ENCODE measurements at places on chromosomes 4 and X.

- no peak for DNase-seq
Measured at GRCh38 chrX:68894142-68894512, 65.3 kb downstream of the EFNB1 start.

GRCh38 chrX:8586953-8587352 is 122.3 kb downstream of the VCX3B start:
- DNase-seq: no peak

- no peak for DNase-seq
Measured at GRCh38 chrX:63327788-63328187, 23.3 kb downstream of the SPIN4 start.

- no peak for DNase-seq
Measured at GRCh38 chrX:135741192-135741715, 26.7 kb downstream of the CT45A3 start.

- DNase-seq: no peak
Measured at GRCh38 chr4:35975617-35976355, 268.5 kb downstream of the ARAP2 start.

- DNase-seq: no peak
Measured at GRCh38 chr4:181684310-181684709, 558.9 kb upstream of the TENM3 start.

DNA sequence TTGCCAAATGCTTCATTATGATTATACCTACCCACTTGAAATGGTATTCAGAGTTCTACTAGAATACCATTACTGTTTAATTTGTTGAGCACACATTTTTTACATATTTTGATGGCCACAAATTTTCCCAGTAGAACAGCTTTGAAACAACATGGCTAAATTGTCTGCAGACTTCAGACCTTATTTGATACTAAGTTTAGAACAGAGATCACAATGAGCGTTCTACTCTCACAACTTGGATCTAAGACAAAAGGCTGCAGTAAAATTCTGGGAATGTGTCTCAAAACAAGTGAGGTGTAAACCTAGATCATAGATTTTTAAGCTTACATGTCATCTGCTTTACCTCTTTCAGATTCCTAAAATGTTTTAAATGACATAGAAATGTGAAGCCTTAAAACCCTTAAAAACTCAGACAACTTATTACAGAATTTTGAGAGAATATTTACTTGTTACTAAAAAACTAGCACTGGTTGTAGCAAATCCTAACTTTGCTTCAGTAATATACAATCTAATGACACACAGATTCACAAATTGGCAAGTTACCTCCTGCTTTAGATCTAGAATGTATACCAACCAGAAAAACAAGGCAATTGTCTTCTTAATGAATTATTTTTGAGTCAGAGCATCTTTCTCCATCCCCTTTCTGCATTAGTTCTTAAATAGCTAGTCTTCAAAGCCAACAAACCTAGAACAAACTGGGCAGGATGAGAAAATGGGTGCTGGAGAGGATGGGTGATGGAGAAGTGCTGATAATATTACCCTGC is 243.3 kb downstream of the SLC7A11 start:
- no peak for DNase-seq

- DNase-seq: no peak
Measured at GRCh38 chr4:1554876-1555265, 129.2 kb downstream of the FAM53A start.

GRCh38 chr4:79676705-79677104 is 268.7 kb upstream of the GK2 start:
- no peak for DNase-seq

GRCh38 chrX:155874571-155875244 is 6.4 kb upstream of the VAMP7 start:
- DNase-seq: peak; percentile 1

- DNase-seq: peak; percentile 7
Measured at GRCh38 chr4:70183168-70183939, 12.2 kb upstream of the ODAM start.

GRCh38 chr4:121253961-121254360 is 89.8 kb upstream of the TNIP3 start:
- no peak for DNase-seq

DNA sequence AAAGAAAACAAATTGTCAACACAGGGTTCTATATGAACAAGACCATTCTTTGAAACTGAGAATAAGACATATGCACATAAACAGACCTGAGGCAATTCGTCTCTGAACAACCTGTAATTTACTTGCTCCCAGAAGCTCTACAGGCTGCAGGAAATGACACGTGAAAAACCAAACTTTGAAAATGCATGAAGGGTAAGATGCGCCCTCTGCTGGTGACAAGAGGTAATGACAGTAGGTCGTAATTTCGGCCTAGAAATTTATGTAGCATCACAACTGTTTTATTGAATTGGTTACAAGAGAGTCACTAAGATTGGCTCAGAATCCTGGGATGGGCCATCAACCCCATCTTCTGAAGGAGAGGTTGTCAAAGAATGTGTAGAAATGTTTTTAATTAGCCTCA is 276.5 kb downstream of the PPP4R3C start:
- DNase-seq: no peak

GRCh38 chr4:107402291-107402690 is 317.7 kb downstream of the PAPSS1 start:
- DNase-seq: no peak

GRCh38 chr4:3707423-3708102 is 58.6 kb upstream of the ADRA2C start:
- no peak for DNase-seq

- DNase-seq: no peak
Measured at GRCh38 chrX:110449312-110449711, 90.7 kb downstream of the RTL9 start.

GRCh38 chr4:34046580-34046979 is 2197.7 kb downstream of the ARAP2 start:
- DNase-seq: no peak

DNA sequence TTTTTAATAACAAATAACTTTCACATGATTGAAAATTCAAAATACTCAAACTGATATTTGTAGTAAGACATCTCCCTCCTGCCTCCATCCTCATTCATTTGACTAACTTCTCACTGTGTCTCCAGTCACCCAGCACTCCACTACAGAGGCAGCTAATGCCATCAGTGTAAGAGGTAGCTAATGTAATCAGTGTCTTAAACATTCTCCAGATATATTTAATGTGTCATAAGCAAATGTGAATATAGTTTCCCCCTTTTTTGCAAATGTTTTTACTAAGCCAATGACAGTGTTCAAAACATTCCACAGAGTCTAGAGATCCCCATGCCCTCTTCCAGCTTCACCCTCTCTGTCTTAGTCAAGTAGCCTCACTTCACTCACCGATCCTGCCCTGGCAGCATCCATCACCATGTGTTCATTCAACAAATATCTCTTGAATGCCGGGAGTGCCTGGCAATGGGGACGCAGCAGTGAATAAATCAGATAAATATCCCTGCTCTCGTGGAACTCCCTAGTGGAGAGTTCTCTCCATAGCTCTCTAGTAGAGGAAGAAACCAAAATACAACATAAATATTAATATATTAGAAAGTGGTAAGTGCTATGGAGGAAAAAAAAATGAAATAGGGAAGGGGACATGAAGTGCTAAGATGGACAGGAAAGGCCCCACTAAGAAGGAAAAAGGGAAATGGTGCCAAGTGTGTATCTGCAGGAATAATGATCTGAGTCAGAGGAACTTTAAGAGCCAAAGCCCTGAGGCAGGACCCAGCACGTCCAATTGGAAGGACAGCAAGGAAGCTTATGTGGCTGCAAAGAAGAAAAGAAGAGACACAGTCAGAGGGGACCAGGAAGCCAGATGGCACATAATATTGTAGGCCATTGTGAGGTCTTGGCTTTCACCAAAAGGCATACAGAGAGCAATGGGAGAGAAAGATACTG is 18.7 kb downstream of the SCFD2 start:
- DNase-seq: no peak

DNA sequence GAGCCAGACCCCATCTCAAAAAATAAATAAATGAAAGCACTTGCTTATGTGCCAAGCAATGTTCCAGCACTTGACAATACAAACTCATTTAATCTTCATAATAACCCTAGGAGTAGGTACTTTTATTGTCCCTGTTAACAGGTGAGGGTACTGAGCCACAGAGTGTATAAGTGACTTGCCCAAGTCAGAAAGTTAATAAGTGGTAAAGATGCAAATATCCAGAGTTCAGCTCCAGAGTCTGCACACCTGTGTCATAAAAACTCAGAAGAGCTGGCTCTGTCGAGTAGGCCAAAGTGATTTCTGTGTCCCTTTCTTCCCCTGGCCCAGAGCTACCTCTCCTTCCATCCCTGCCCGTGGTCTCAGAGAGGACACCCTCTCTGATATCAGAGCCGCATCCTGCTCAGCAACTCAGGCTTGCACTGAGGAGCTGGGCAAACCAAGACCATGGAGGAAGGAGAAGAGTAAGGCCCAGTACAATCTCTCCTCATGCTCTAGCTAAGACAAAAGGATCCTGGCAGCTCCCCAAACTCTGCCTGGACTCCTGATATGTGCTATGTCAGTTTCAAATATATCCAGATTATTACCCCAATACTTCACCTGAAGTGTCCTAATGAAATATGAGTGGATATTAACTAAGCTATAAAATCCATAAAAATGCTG is 136.3 kb downstream of the HS6ST2 start:
- DNase-seq: no peak

DNA sequence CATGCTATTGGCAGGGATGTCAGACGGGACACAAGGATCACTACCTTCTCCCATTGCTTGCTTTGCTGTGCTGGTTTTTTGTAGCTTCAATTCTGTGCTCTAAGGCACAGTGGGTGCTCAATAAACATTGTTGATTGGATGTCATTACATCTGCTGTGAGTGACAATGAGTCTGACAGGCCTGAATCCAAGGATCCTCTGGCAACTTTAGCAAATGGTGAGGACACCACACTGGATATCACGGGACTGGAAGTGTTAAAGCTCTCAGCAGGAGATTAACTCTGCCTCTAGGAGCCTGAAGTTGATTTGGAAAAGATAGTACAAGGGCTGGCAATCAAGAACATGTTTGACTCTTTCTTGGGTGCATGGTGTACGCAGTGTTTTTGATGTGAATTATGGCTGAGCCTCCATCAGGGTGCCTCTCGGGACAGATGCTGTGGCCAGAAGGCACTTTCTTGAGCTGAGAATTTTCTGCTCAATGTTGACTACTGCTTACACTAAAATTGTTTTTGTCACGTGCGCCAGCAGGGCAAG is 217.9 kb downstream of the ARAP2 start:
- no peak for DNase-seq

GRCh38 chrX:123835661-123836371 is 24.0 kb upstream of the XIAP start:
- DNase-seq: no peak

DNA sequence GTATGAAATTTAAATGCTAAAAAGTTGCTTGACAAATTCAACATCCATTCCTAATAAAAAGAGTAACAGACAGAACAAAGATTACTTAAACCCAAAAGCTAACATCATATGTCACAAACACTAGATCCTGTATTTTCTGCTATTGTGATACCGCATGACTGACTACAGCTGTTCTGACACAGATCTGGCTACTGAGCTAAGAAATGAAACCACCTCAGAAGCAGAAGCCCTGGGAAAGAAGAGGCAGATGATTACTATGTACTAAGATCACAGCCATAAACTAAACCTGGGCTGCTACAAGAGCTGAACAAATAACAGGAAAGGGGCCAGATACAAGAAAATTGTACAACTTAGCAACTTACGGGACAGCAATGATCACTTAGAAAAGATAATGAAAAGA is 9.4 kb downstream of the LETM1 start:
- no peak for DNase-seq

DNA sequence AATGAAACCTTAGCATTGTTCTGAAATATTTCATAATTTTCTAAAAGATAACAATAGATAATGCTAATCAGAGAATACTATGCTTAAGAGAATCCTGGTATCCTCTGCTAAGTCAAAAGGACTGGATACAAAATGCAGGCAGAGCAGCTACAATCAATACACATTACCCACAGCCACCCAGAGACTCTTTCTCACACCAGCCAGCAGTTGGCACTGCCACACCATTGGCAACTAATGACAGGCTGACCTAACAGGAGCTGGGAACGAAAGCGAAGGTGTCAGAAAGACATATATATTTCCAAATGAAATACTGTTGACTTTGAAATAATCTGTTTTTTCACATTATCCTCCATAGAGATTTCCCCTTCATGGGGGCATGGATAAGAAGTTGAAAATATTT is 122.6 kb upstream of the PLAC1 start:
- DNase-seq: no peak

- no peak for DNase-seq
Measured at GRCh38 chr4:150746156-150746555, 164.2 kb downstream of the MAB21L2 start.

GRCh38 chrX:85903692-85904471 is 143.5 kb downstream of the CHM start:
- DNase-seq: no peak

GRCh38 chrX:65534450-65535292 is at the start of gene LAS1L:
Gene LAS1L, minus strand, starts transcription at chrX:65534787. Its CDS starts 72 bp downstream, at chrX:65534715.
- peak; percentile 94 for DNase-seq

GRCh38 chrX:24577091-24577490 is 70.1 kb downstream of the PCYT1B start:
- no peak for DNase-seq

GRCh38 chrX:23664496-23664895 is 2.8 kb upstream of the PRDX4 start:
- no peak for DNase-seq

DNA sequence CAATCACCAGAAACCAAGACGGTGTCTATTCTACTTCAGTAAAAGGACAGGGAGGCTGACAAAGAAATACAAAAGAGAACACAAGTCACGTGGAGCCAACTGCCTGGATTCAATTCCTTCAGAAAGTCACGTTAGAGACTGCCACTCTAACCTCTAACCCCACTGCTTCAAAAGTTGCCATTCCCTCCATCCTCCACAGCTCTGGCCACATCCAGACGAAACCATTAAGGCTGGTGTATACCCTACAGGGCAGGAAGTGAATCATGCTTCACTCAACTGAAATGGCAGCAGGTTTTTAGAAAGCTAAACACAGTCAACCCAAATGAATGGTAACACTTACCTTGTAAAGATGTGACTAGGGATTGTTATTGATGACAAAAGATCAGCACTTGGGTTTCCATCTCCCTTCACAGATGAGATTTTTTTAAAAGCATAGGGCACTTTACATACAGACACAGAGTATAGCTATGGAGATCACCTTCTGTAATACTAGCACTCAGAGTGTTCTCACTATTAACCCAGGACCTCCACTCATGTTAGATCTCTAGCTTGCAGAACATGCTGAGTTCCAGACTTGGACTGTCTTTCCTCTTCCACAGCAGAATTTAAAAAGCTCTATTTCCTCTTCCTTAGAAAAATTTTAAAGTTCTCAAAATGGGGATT is 37.4 kb downstream of the MAML3 start:
- no peak for DNase-seq

GRCh38 chr4:118265312-118266144 is 87.3 kb downstream of the PRSS12 start:
- no peak for DNase-seq

Data from germinal center (tissue), 1 donor.